GM13977 (cell line): ENCODE measurements at places on chromosomes 2 and 18.

DNA sequence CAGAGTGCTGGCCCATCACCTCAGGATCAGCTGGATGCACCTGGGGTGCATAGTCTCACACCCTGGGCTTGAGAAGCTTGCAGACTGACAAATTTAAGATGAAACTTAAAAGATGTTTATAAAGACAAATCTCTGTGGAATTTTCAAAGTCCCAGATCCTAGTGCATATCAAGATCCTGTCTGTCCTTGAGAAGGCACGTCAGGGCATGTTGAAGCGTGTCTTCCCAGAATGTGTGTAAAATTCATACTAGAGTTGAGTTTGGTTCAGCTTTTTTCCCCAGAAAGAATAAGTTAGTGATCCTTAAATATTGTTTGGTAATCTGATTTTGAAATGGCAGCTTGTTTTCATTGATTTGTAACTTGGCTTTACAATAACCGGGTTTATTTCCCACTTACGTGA lies 27.5 kb downstream of the INSIG2 start:
- DNase-seq, result no peak

- no peak for DNase-seq
These were observed 1.7 kb upstream of the EML4 start for GRCh38 chr2:42167458-42167857.

- no peak for DNase-seq
These were observed 20.9 kb downstream of the SOX11 start for GRCh38 chr2:5713101-5713500.

DNA sequence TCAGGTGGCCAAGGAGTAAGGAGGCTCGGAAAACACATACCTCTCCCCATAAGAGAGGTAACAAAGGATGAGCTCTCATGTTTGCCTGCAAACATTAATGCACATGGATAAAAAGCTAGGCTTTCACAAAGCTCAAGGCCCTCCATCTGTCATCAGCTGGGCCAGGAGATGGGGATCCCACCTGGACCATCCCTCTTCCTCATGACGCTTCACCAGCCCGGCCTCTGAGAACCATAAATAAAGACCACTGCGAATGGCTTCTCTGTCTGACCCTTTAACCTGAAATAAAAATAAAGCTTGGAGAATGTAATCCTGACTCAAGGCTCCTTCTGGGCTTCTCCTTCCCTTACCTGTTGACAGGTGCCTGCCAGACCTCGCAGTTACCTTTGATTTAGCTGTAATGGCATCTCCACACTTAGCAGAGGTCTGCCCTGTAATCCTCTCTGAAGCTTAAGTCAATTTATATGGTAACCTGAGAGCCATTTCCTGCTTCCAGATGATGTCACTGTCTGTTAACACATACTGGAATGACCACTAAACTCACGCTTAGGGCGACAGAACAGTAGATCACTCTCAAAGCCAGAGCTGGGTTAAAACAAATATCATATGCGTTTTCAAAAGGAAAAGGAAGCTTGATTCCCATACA lies 29.3 kb upstream of the FOXI3 start:
- DNase-seq, result no peak

- no peak for DNase-seq
These were observed 147.7 kb upstream of the GLI2 start for GRCh38 chr2:120587997-120588336.

DNA sequence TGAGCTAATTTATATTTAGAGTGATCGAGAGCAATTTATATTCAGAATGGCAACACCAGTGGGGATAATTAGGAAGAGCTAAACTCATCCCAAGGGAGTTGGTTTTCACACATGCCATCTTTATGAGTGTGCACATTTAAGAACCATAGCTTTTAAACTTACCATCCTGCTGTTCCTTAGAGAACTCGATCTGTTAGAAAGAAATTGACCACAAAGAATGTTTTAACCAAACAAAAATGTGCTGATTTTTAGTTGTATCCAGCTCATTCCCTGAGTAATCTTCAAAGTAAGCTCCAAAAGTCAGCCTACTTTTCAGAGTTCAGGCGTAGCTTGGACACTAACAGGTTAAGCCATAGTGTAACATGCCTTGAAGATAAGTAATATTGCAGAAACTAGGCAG lies 12.6 kb downstream of the MYL1 start:
- DNase-seq, result no peak

GRCh38 chr2:234960175-234961088 lies 8.6 kb downstream of the SH3BP4 start:
- DNase-seq, result no peak

GRCh38 chr2:206477296-206477695 lies 34.0 kb downstream of the ADAM23 start:
- no peak for DNase-seq

GRCh38 chr2:154912215-154912614 lies 213.7 kb downstream of the KCNJ3 start:
- no peak for DNase-seq

DNA sequence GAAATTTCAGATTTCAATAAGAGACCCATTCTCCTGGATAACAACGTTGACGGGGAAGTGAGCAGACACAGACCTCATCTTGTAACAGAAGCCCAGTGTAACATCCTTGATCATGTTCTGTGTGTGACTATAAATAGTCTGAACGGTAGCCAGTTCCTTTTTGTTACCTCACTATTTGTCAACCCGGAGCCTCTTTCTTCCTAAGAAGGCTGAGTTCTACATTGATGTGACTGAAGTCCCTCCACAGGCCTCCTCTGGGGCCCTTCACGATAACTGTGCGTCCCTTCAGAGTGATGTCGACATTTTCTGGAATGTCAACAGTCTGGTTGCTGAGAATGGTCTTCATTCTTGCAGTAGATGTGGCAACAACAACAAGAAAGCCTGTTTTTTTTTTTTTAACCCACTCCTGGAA lies 6.3 kb upstream of the PLEKHM3 start:
- DNase-seq, result no peak

DNA sequence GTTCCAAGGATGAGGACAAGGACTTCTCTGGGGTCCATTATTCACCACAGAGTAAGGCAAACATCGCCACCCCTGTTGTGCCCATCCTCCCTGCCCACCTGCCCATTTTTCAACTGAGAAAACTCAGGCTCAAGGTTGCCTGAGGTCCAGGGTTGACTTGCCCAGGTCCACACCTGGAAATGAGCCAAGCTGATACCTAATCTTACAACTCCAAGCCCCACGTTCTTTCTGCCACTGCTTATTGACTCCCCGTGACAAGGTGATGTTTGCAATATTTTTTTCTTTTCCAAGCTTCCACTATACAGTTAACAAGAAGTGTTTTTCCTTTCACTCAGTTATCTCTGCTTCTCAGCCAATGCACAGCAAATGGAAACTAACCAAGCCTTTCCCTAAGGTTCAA lies 39.0 kb downstream of the RNF152 start:
- no peak for DNase-seq

DNA sequence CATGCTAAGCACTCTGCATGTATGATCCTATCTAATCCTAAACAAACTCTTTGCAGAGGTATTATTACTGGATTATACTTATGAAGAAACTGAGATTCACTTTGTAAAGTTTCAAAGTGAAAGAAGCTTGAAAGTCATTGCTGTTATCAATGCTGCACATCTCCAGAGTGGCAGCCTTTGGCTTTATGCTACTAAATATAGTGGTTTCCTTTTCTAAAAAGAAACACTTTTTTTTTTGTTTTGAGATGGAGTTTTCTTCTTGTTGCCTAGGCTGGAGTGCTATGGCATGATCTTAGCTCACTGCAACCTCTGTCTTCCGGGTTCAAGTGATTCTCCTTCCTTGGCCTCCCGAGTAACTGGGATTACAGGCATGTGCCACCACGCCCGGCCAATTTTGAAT lies 114.9 kb upstream of the RAB27B start:
- no peak for DNase-seq

- peak; percentile 48 for DNase-seq
These were observed 3.5 kb downstream of the ADCYAP1 start for GRCh38 chr18:907885-908757.

- DNase-seq, result no peak
These were observed 6.6 kb upstream of the TUBB6 start for GRCh38 chr18:12301263-12302005.

- DNase-seq, result no peak
These were observed 73.9 kb downstream of the SDC1 start for GRCh38 chr2:20150806-20151571.

GRCh38 chr2:177633111-177633510 lies 240.5 kb downstream of the AGPS start:
- no peak for DNase-seq

GRCh38 chr18:24140697-24141096 lies 1.8 kb downstream of the CABYR start:
- no peak for DNase-seq

DNA sequence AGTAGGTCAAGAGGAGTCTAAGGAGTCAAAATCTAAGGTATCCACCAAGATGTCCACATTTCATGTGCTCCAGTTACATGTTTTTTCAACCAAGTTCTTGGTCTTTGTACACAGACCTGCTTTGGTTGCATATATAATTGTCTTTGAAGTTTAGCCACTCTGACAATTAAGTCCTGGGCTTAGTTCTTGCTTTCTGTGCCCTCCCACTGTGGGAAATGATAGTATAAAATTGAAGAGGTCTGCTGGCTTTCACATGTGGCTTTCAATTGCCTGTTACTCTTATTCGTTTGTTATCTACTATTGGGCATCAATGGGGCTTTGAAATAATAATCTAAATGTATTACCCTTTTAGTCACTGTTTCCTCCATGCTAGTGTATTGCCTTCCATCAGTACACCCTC lies 72.8 kb downstream of the TBR1 start:
- no peak for DNase-seq
